Ascending aorta (tissue), 2 donors: ENCODE measurements at places on chromosomes 4 and X.

GRCh38 chrX:21959362-21960051 is 19.0 kb downstream of the SMS start:
- no peak for DNase-seq

- DNase-seq = no peak
Observed at GRCh38 chr4:148514041-148514440, 71.8 kb upstream of the NR3C2 start.

- DNase-seq = no peak
Observed at GRCh38 chrX:17802756-17803155, 58.3 kb downstream of the RAI2 start.

- no peak for DNase-seq
Observed at GRCh38 chrX:69031181-69031580, 134.1 kb downstream of the PJA1 start.

DNA sequence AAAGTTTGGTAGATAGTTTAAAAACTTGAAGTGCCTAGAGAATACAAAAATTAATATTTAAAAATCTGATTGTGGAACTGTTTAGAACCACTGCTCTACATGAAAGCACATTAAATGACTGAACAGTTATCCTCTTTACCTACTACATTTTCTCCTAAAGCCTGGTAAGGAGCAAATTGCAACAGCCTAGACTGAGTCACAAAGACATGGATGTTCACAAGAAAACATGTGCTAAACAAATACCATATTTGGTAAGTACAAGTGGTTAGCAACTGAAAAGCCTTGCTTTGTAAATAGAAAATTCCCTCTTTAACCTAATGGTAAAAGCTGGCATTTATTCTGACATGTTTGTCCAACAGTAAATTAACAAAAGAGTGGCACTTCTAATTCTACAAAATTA is 203.1 kb downstream of the FBXO8 start:
- DNase-seq = no peak

DNA sequence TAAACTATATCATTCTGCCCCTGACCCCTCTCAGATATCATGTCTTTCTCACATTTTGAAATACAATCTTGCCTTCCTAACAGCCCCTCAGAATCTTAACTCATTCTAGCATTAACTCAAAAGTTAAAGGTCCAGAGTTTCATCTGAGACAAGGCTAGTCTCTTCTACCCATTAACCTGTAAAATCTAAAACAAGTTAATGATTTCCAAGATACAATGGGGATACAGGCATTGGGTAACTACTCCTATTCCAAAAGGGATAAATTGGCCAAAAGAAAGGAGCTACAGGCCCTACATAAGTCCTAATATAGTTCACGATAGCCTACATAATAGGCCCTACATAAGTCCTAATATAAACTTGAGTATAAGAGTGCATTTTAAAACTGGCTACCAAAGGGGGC is 18.9 kb downstream of the ADH6 start:
- DNase-seq = no peak

DNA sequence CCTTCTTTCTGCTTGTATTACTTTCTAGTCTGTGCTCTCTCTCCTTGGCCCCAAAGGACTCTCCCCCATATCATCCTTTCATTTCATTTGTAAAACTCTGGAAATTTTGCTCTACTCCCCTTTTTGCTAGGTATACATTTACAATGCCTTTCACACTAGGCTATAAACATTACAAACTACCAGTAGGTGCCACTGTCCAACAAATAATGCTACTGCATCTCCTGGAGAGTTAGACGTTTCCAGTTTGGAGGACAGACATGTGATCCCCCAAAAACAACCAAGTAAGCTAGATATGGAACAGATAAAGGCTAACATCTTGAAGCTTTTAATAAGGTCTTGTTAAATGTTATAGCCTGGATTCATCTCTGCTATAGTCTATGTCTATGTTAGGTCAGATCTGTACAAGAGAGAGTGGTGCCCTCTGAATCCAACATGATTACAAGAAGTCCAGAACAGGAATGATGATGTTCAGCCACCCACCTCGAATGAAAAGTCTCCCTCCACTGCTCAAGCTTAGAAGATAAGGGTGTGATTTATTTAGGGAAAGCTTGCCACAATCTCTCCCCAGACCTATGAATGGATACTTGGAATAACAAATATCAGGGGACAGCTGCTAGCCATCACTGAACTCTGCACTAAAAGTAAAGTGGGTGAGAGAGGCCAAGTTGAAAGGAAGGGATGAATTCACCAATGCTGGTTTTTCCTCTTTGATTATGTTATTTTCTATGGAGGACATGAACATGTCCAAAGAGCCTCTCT is 14.3 kb downstream of the CBR4 start:
- DNase-seq = no peak

GRCh38 chr4:90095000-90095399 is 32.2 kb upstream of the CCSER1 start:
- DNase-seq = no peak

- DNase-seq = no peak
Observed at GRCh38 chr4:10461850-10462400, 4.7 kb upstream of the ZNF518B start.

DNA sequence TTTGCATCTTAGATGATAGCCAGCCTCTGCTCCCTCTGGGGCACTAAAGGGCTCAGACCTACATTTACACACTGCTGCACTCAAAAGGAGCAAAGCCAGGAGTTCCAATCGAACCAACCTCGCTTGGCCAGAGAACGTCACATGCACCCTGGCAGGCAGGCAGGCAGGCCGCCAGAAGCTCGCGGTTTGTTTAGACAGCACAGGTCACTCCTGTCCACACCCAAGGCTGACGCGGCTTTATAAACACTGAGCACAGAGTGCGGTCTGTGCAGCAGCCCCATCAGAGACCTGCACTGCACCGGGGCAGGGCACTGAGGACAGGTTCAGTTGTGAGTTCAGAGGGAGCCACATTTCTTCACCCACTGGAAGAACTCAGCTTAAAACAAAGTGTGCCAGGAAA is 143.9 kb downstream of the BCOR start:
- DNase-seq = peak; percentile 70

- DNase-seq = no peak
Observed at GRCh38 chrX:71846429-71846828, 64.2 kb upstream of the NHSL2 start.

GRCh38 chr4:68132342-68132741 is 2.7 kb upstream of the TMPRSS11F start:
- DNase-seq = no peak

GRCh38 chr4:159673221-159673620 is 570.3 kb downstream of the RAPGEF2 start:
- DNase-seq = no peak

DNA sequence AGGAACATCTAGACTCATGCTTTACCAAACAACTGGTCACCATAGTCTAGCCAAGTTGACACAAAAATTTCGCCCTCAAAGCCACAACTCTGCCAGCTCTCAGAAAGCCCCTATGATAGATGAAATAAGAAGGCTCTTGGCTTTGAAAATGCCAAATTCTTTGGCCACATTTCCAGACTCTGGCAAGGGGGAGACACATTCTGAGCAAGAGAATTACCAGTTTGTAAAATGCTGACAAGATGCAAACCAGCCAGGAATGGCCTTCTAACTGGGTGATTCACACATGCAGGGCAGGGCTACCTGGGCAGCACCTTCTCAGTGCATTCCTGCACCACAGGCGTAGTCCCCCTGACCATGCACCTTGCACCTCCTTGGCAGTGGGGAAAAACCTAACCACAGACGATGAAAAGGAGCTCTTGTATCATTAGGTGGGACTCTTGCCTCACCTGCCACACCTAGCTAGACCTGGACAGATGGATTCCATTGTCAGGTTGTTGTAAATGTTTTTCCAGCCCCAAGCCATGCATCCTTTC is 77.4 kb upstream of the CPEB2 start:
- no peak for DNase-seq

- DNase-seq = no peak
Observed at GRCh38 chr4:181258569-181258968, 984.6 kb upstream of the TENM3 start.

DNA sequence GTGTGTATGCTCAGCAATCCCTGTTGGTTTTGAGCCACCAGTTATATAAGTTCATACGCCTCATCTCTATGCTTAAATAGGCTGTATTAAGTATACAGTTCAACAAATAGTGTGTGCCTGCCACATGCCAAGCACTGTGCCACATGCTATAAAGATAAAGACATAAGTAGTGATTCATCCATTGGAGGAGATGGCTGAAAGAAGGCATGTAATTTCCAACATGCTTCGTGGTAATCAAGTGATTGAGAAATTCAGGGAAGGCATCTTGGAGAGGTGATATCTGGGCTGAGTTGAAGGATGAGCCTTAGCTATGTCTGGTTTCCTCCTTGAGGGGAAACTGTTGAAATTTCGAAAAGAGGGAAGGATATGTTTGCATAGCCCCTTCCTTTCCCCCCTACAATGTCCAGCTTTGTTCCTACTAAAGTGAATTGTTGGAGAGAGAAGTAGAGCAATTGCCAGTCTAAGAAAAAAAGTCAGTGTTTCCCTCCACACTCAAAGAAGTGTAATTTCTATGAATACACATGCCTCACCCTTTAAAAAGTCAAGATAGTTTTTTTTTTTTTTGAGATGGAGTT is 96.5 kb downstream of the ARHGAP10 start:
- DNase-seq = no peak

DNA sequence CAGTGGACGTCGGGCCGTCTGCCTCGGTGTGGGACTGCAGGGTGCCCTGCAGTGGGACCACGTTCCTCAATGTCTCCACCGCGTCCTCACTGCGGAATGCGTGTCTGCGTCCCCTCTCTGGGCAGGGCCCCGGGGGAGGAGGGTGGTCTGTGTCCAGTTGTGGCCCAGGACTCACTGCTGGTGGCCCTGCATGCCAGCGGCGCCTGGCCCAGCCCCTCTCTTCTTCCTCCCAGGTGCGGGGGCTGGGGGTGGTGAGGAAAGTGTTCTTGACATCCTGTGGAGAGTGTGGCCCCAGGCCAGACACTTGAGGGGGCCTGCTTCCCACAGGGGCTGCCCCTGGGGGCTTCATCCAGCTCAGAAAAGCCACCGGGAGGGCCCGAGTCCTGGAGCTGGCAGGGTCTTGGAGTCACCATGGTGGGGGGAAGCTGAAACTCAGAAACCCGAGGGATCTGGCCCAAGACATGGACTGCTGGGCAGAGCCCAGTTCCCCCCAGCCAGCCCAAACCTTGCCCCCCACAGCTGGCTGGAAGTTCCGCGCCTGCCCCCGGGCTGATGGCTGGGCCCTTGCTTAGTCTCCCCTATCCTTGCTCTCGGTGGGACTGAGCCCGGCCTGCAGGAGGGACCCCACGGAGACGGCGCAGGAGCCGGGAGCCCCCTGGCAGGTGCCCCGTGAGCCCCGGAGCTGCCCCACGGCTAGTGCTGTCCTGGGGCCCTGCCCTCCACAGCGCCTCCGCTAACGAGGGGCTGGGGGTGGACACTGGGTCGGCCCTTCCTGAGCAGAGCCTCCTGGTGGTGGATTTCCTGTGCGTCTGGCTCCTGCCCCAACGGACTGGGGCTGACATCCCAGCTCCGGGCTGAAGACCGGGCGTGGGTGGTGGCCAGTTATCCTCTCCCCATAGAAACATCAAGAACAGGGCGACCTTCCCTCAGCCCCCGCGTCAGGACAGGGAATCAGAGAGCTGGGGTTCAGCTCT is 2.9 kb downstream of the DOK7 start:
- no peak for DNase-seq

GRCh38 chr4:5374592-5374991 is 323.3 kb downstream of the STK32B start:
- DNase-seq = peak; percentile 15

- DNase-seq = no peak
Observed at GRCh38 chr4:83335701-83336100, 1.1 kb upstream of the HPSE start.

DNA sequence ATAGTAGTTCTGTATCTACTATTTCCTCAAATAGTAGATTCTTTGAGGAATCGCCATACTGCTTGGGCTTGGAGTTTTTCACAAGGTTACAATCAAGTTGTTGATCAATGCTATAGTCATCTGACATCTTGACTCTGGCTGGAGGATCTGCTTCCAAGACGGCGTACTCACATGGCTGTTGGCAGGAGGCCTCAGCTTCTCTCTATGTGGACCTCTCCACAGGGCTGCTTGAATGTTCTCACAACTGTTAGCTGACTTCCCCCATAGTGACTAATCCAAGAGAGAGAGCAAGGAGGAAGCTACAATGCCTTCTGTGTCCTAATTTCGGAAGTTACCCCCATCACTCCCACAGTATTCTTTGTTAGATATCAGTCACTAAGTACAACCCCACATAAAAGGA is 10.3 kb downstream of the EGFL6 start:
- DNase-seq = no peak

GRCh38 chr4:10534820-10535219 is 77.6 kb upstream of the ZNF518B start:
- DNase-seq = no peak

DNA sequence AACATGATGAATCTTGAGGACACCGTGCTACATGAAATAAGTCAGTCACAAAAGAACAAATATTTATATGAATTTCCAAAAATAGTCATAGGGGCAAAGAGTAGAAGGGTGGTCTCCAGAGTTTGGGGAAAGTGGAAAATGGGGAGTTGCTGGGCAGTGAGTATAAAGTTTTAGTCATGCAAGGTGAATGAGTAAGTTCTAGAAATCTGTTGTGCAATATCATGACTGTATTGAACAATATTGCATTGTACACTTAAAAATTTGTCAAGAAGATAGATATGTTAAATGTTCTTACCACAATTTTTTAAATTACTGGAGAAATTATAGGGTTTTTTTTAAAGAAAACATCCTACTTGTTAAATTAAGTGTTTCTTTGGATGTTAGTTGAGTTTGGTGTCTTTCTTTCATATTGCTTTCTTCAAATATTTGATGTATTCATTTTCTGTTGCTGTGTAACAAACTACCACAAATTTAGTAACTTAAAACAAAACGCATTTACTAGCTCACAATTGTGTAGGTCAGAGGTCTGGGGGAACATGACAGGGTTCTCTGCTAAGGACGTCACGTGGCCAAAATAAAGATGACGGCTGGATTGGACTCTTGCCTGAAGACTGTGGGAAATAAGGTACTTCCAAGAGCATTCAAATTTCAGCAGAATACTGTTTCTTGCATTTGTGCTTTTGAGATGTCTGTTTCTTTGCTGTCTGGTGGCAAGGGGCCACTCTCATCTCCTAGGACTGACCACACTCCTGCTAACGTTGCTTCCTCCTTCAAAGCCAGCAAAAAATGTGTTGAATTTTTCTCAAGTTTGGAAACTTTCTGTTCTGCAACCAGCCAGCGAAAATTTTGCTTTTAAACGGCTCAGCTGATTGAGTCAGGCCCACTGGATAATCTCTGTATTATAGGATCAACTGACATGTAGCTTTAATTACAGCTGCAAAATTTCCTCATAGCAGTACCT is 76.7 kb downstream of the CPEB2 start:
- DNase-seq = no peak

DNA sequence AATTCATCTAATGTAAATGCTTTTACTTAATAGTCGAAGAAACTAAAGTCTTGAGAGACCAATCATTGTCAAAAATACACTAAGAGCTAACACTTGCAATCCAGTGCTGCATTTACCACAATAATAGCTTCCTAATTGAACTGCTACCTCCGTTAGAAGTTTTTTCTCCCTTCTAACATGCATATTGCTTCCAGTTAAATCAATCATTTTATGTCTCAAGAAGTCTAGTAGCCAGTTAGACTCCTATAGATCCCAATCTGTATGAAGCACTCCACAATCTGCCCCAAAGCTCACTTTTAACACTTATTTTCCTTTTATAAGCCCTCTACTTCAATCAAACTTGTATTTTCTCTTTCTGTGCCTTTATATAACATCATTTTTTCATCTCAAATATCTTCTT is 41.4 kb upstream of the GRID2 start:
- no peak for DNase-seq

- DNase-seq = no peak
Observed at GRCh38 chrX:4762196-4762595, 1048.7 kb upstream of the PRKX start.
